Calu3 (cell line): ENCODE measurements at places on chromosomes 11 and 22. TPM values are rescaled to one million over a fixed set of nuclear protein-coding genes. Genes with fewer than 3 reads are reported as not detected.

- no peak overlapping the region for H3K27ac ChIP-seq
- H3K27me3 ChIP-seq: no peaks in the 10 kb centered on the region
- no peaks in the 10 kb centered on the region for H3K36me3 ChIP-seq
- DNase-seq: no peak
Observed at GRCh38 chr11:105734426-105734825, 124.6 kb downstream of the GRIA4 start.

DNA sequence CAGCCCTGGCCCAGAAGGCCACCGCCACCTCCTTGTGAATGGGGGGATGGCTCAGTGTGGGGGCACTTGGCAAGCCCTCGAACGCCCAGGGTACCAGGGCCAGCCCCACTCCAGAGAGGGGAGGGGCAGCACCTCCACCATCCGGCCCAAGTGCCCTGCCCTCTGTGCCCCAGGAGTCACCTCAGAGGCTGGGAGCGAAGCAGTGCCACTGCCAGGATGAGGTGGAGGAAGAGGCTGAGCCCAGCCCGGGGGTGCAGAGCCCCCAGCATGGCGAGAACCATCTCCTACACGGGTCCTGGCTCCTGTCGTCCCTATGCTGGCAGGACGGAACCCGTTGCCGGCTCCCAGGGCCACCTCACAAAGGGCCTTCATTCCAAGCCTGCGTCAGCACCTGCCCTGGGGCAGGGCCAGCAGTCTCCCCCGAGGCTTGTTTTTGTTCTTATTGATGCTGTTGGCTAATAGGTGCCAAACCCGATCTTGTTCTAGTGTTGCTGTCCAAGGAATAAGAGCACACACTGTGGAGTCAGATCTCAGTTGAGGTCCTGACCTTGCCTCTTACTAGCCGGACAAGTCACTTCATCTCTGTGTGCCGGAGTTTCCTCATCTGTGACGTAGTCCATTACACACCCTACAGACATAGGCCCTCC, at the start of gene FREY1:
Gene FREY1 (minus strand): TSS at position 307 of the 647 bp plus-strand sequence. CDS start 26 bp downstream, at position 281.
- H3K4me3 ChIP-seq: no peak within 1 kb of the TSS
- H3K4me1 ChIP-seq: no peaks in the 10 kb centered on the region
- H3K27ac ChIP-seq: no peak within 1 kb of the TSS
- no peak for DNase-seq

- DNase-seq: no peak
- no peak overlapping the region for H3K27ac ChIP-seq
- H3K36me3 ChIP-seq: no peaks in the 10 kb centered on the region
- no peaks in the 10 kb centered on the region for H3K4me1 ChIP-seq
- H3K4me3 ChIP-seq: no peak overlapping the region
Observed at GRCh38 chr22:28425211-28425610, 254.4 kb downstream of the TTC28 start.

DNA sequence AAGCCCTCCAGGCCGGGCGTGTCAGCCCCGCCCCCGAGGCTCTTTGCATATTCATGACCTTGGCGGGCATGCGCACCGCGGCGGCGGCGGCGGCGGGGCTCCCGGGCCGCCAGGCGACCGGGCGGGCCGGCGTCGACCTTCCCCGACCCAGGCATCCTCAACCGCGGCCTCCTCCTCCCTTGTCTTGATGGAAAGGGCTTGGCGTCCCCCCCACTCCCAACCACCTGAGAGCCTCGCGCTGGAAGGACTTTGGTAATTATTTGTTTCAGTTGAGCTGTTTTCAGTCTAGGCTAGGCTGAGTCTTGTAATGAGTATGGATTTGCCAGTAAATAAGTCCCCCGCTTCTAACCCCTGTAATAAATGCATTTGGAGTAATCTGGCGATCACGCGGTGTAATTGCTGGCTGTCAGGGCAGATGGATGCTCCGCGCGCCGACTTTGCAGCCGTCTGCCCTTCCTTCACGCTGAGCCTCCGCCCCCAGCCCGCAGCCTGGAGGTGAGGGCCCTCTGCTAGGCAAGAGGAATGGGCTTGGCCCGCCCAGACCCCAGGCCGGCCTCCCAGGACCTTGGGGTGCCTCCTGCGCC, 25.2 kb downstream of the FLRT1 start:
- peak; percentile 54 for DNase-seq
- no peak overlapping the region for H3K27ac ChIP-seq
- peak overlapping the region; percentile 24 for H3K4me3 ChIP-seq

GRCh38 chr11:129636926-129637325, 178.7 kb upstream of the TMEM45B start:
- H3K4me1 ChIP-seq: peaks cover 41% of the 10 kb centered on the region
- peaks cover 7% of the 10 kb centered on the region for H3K36me3 ChIP-seq
- no peak overlapping the region for H3K4me3 ChIP-seq
- H3K27me3 ChIP-seq: no peaks in the 10 kb centered on the region
- H3K27ac ChIP-seq: peak overlapping the region; percentile 53

DNA sequence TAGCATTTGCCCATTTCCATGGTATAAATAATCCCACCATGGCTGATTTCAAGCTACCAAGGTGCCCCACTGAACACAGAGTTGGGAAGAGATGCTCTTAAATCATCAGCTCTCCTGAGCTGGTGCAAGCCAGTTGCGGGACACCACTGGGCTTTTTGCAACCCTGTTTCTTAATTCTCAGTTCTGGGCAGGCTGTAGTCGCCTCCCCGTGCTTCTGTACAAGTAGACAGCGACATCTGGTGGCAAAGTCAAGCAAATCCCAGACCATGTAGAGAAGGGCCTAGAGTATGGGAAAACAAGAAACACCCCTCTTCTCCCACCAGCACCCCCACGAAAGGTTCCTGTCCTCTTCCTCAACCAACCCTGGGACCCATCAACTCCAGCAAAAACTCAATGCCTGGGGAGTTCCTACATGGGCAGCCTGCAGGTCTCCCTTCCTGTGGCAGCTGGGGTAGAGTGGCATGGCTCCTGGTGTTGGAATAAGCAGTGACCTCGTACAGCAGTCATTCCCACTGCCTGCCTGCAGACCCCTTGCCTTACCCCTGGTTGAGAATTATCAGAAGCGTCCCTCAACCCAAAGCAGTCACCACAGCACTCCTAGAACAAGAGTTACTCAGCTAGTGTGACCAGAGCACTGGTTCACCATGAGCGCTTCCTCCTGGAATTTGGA, 68.4 kb downstream of the IGLL5 start:
- DNase-seq: peak; percentile 69
- H3K27me3 ChIP-seq: peaks cover 74% of the 10 kb centered on the region
- no peak overlapping the region for H3K4me3 ChIP-seq

GRCh38 chr11:94583213-94583865, 16.2 kb downstream of the PIWIL4 start:
- peak overlapping the region; percentile 18 for H3K27ac ChIP-seq
- H3K4me1 ChIP-seq: peaks cover 54% of the 10 kb centered on the region
- H3K27me3 ChIP-seq: no peaks in the 10 kb centered on the region
- H3K36me3 ChIP-seq: no peaks in the 10 kb centered on the region
- DNase-seq: no peak
- H3K4me3 ChIP-seq: no peak overlapping the region

DNA sequence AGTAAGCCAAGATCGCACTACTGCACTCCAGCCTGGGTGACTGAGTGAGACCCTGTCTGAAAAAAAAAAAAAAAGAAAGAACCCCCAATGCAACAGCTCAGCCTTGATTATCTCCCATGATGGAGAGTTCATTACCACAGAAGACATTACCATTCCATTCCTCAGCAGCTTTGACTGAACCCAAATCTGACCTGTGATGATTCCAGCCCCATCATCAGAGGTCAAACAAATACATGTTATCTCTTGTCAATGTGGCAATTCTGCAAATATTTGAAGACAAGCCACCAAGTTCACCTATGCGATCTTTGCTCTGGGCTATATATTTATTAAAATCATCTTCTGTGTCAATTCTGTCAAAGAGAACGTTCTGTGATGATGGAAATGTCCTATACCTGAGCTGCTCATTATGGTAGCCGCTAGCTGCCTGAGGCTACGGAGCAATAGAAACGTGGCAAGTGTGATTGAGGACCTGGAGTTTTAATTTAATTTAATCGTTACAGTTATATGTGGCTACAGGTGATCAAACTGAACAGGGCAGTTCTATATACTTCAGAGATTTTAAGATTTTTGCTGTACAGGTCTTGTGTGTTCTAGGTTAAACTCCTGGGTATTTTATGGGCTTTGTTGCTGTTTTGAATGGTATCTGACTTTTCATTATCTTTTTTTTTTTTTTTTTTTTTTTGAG, 7.9 kb downstream of the SEC14L4 start:
- H3K4me1 ChIP-seq: no peaks in the 10 kb centered on the region
- no peak overlapping the region for H3K27ac ChIP-seq
- H3K36me3 ChIP-seq: no peaks in the 10 kb centered on the region
- DNase-seq: no peak
- no peak overlapping the region for H3K4me3 ChIP-seq
- peaks cover 25% of the 10 kb centered on the region for H3K27me3 ChIP-seq

DNA sequence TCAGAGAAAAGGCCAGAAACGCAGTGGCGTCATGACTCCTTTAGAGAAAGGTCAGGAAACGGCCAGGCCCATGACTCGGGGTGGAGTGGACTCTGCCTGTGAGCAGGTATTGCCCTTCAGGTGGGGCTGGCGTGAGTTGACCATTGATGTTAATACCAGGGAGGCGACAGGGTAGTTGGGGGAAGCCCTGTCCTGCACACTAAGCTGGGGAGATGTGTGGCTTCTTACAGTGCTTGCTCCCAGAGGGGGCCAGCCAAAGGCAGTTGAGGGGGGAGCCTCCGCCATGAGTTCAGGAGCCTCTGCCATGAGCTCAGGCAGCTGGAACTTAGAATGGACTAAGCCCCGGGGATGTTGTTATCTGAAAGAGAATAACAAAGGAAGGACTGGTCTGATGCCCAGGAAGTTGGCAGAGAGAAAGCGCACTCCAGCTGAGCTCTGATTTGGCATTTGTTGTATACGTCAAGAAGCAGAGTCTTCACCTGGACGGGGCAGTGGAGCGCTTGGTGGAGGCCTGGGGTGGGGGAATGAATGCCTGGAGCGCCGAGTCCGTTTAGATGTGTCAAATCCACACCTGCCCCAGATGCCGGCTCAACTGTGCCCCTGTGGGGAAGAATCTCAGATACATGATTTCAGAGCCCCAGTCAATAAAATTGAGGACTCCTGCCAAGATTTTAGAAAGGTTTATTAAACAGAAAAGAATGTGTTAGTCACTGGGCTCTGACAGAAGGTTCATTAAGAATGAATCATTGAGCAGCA, 222.5 kb downstream of the TBC1D22A start:
- H3K36me3 ChIP-seq: peaks cover 6% of the 10 kb centered on the region
- H3K4me1 ChIP-seq: peaks cover 17% of the 10 kb centered on the region
- no peaks in the 10 kb centered on the region for H3K27me3 ChIP-seq
- peak overlapping the region; percentile 25 for H3K27ac ChIP-seq

DNA sequence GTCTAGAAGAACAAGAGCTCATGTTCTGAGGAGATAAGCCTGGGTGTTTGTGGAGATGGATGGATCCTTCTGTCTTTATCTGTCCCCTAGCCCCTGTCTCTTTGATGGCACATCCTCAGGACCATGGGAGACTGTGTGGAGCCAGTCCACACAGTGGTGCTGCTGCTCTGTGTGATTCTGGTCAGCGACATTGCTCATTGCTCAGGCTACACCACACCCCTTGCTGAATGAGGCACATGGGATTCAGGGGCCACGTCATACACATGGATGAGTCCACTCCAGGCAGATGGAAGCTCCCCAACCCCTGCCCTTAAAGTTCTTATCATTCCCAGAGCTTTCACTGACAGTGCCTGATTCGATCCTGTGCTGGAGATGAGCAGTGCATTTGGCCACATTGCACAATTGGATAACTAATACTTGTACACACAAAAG, 222.2 kb downstream of the NAV2 start:
- no peaks in the 10 kb centered on the region for H3K36me3 ChIP-seq
- no peaks in the 10 kb centered on the region for H3K27me3 ChIP-seq
- H3K4me3 ChIP-seq: no peak overlapping the region
- H3K27ac ChIP-seq: no peak overlapping the region
- DNase-seq: no peak
- peaks cover 25% of the 10 kb centered on the region for H3K4me1 ChIP-seq

DNA sequence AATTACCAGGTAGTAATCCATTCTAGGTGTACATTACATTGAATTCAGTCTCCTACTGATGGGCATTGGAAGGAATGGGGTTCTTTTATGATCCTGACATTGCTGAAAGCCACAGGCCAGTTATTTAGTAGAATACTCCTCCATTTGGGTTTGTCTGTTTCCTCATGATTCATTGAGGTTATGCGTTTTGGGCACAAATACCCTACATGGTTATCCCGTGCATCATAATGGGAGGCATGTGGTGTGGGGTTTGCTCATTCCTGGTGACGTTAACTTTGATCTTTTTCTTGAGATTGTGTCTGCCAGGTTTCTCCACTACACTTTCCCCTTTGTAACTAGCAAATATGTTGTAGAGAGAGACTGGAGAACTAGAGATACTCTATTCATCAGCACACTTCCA, 5.5 kb downstream of the FOLR3 start:
- peaks cover 16% of the 10 kb centered on the region for H3K27me3 ChIP-seq
- H3K27ac ChIP-seq: no peak overlapping the region
- no peaks in the 10 kb centered on the region for H3K36me3 ChIP-seq

DNA sequence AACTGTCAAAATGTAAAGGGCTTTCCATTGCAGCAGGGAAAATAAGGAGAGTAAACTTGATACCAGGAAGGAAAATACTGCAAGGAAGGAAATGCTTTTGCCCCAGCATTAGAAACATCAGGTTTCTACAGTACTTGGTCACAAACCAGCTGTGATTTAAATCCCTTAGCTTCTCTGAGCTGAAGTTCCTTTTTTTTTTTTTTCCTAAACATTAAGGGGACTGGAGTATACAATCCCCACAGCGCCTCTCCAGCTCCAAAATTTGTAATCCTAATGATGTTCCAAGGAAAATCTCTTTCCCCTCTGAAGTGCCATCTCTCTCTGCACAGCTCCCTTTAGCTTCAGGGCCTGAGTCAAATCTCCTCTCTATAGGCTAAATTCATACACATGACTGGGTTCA, 220.5 kb upstream of the PITPNB start:
- peaks cover 50% of the 10 kb centered on the region for H3K27me3 ChIP-seq
- no peaks in the 10 kb centered on the region for H3K4me1 ChIP-seq
- no peaks in the 10 kb centered on the region for H3K36me3 ChIP-seq
- DNase-seq: no peak

DNA sequence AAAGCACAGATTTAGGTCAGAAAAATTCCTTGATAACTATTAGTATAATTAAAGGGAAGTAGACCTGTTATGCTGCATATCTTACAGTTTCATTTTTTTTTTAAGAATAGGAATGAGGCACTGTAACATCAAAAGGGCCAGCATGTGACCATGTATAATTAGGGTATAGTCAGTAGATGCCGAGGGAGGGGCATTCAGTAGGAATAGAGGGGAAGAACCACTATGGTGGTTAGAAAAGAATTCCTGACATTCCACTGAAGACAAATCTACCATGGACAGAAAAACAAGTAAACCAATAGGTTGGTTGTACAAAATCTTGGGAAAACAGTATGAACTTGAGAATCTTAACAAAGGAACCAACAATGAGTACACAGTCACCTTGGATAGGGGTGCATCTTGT, 78.4 kb upstream of the CCDC179 start:
- H3K27me3 ChIP-seq: no peaks in the 10 kb centered on the region
- DNase-seq: no peak
- H3K36me3 ChIP-seq: no peaks in the 10 kb centered on the region
- H3K27ac ChIP-seq: no peak overlapping the region
- no peak overlapping the region for H3K4me3 ChIP-seq
- no peaks in the 10 kb centered on the region for H3K4me1 ChIP-seq

GRCh38 chr22:38033522-38034277, 23.5 kb upstream of the PICK1 start:
- H3K27me3 ChIP-seq: peaks cover 14% of the 10 kb centered on the region
- peak overlapping the region; percentile 64 for H3K27ac ChIP-seq
- peaks cover 18% of the 10 kb centered on the region for H3K4me1 ChIP-seq
- DNase-seq: no peak
- peaks cover 13% of the 10 kb centered on the region for H3K36me3 ChIP-seq

Gene RASD2
- 0.10 and 0.14 TPM in 2 replicates for total RNA-seq

Gene OR51A4
- total RNA-seq: not detected in 2 replicates

Gene IGSF9B
- 10.2 and 13.2 TPM in 2 replicates for total RNA-seq

Gene DNHD1
- total RNA-seq: 41.2 and 41.8 TPM in 2 replicates
